ENCODE measurements at places on chromosomes 5 and 9. TPM values are rescaled to one million over a fixed set of nuclear protein-coding genes. Genes with fewer than 3 reads are reported as not detected.

Gene SPINK5
- under 0.01 TPM for total RNA-seq

Gene PCDHB10
- 0.28 TPM for total RNA-seq

Gene SHOC1
- total RNA-seq, result under 0.01 TPM

Gene MLANA
- total RNA-seq, result not detected

Gene CCDC180
- total RNA-seq, result 1.7 TPM

Gene SLC6A3
- not detected for total RNA-seq

Data from smooth muscle cell of bladder (primary cell).